ENCODE measurements at places on chromosomes 3 and 15.

DNA sequence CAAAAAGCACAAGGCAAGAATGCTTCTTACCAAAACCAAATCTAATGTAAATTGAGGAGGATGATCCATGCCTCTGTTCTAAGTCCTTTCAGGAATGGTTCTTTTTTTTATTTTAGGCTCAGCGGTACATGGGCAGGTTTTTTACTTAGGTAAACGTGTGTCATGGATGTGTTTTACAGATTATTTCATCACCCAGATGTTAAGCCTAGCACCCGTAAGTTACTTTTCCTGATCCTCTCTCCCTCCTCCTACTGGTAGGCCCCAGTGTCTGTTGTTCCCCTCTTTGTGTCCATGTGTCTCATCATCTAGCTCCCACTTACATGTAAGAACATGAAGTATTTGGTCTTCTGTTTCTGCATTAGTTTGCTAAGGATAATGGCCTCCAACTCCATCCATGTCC is 289.2 kb upstream of the THBS1 start:
- no peak overlapping the region for H3K27ac ChIP-seq
- no peaks in the 10 kb centered on the region for H3K27me3 ChIP-seq
- peaks cover 26% of the 10 kb centered on the region for H3K4me1 ChIP-seq
- H3K36me3 ChIP-seq = no peaks in the 10 kb centered on the region
- no peak overlapping the region for H3K4me3 ChIP-seq

DNA sequence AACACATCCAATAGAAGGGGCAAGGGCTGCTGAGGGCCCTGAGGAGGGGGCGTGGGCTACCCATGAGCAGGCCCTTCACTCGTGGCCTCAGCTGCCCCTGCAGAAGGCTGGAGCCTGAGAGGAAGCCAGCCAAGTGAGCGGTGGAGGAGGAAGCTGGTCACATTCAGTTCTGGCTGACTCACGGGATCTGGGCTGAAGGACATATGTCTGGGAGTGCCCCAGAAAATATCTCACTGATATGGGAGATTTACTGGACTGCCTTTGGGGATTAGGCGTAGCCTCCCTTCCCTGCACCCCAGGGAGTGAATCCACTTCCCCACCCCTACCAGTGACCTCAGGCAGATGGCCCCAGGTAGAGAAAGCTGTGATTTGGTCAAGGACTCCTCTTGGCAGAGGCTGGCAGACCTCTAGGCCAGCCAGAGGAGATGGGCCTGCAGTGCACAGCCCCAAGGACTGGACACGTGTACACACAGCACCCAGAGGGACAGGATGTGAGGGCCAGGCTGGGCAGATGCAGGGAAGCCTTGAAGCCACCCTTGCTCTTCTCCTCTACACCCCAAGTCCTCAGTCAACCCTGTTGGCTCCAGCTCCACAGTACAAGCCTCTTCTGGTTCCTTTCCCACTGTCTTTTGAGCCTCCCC is 14.2 kb upstream of the ANKDD1A start:
- H3K4me3 ChIP-seq = no peak overlapping the region
- H3K27ac ChIP-seq = peak overlapping the region; percentile 54
- peak; percentile 76 for DNase-seq
- H3K4me1 ChIP-seq = peaks cover 44% of the 10 kb centered on the region
- H3K36me3 ChIP-seq = no peaks in the 10 kb centered on the region

GRCh38 chr3:18389108-18389733 is 35.9 kb downstream of the SATB1 start:
- H3K4me1 ChIP-seq = no peaks in the 10 kb centered on the region
- H3K27me3 ChIP-seq = no peaks in the 10 kb centered on the region

DNA sequence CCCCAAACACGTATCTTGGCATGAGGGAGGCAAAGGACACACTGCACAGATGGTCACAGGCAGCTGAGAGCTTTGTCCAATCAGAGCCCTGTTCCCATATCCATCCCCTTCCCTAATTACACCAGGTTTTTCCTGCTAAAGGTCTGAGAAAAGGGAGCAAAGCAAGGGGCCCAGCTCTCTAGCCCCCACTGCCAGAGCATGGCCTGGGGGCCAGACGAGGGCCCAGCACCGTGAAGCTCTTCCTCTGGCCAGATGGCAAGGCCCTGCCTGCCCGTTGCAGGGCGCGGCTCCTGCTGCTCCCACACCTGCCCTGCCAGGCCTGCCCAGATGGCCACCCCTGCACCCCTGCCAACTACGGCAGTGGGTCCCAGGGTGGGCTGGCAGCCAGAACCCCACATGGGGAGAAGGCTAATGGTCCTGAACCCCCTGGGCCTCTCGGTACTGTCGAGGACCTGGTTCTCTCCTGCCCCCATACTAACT is 3.2 kb downstream of the SHF start:
- DNase-seq = no peak
- peaks cover under 1% of the 10 kb centered on the region for H3K27me3 ChIP-seq
- H3K4me1 ChIP-seq = peaks cover 6% of the 10 kb centered on the region
- H3K36me3 ChIP-seq = no peaks in the 10 kb centered on the region
- no peak overlapping the region for H3K4me3 ChIP-seq

- H3K36me3 ChIP-seq = no peaks in the 10 kb centered on the region
- H3K4me1 ChIP-seq = no peaks in the 10 kb centered on the region
- no peak overlapping the region for H3K27ac ChIP-seq
- DNase-seq = peak; percentile 83
Observed at GRCh38 chr3:14216257-14217048, 37.8 kb downstream of the LSM3 start.

DNA sequence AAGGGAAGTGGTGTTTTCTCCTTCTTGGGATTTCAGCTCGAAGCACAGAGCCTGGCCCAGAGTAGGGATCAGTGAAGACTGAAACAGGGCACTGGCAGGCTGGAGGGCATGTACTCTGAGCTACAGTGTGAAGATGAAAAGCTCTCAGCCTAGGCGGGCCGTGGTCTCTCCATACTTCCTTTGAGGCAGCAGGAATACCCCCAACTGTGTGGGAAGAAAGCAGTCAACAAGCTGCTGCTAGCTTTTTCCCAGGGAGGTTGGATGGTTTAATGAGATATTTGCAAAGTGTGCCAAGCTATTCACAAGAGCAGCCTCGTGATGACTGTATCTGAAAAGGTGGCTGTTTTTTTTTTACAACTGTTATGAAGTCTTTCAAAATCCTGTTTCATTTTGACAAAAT is 47.2 kb downstream of the NMNAT3 start:
- H3K4me1 ChIP-seq = no peaks in the 10 kb centered on the region
- no peak overlapping the region for H3K4me3 ChIP-seq
- H3K36me3 ChIP-seq = no peaks in the 10 kb centered on the region

GRCh38 chr3:25652921-25653320 is 11.8 kb downstream of the TOP2B start:
- no peaks in the 10 kb centered on the region for H3K4me1 ChIP-seq
- no peaks in the 10 kb centered on the region for H3K27me3 ChIP-seq
- no peak overlapping the region for H3K4me3 ChIP-seq

- no peak overlapping the region for H3K4me3 ChIP-seq
- H3K4me1 ChIP-seq = no peaks in the 10 kb centered on the region
- H3K27me3 ChIP-seq = no peaks in the 10 kb centered on the region
- H3K27ac ChIP-seq = no peak overlapping the region
- no peaks in the 10 kb centered on the region for H3K36me3 ChIP-seq
Observed at GRCh38 chr15:83462026-83462425, 14.9 kb downstream of the SH3GL3 start.

DNA sequence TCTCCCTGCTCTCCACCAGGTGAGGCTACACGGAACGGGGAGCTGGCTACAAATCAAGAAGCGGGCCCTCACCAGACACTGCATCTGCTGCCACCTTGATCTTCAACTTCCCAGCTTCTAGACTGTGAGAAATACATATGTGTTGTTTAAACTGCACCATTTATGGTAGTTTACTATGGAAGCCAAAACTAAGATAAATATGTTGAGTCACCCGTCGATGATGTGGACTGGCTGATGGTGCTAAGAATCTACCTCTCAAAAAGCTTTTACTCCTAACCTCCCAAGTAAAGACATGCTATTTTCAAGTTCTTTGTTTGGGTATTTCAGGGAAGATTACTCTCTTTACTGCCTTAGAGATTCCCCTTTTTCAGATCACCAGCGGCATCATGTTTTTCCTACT is 110.9 kb downstream of the VGLL3 start:
- H3K27ac ChIP-seq = no peak overlapping the region
- DNase-seq = no peak
- H3K4me1 ChIP-seq = no peaks in the 10 kb centered on the region
- no peaks in the 10 kb centered on the region for H3K27me3 ChIP-seq

GRCh38 chr3:134824791-134825190 is 29.7 kb downstream of the EPHB1 start:
- H3K36me3 ChIP-seq = no peaks in the 10 kb centered on the region
- DNase-seq = no peak
- H3K27me3 ChIP-seq = no peaks in the 10 kb centered on the region
- no peaks in the 10 kb centered on the region for H3K4me1 ChIP-seq

DNA sequence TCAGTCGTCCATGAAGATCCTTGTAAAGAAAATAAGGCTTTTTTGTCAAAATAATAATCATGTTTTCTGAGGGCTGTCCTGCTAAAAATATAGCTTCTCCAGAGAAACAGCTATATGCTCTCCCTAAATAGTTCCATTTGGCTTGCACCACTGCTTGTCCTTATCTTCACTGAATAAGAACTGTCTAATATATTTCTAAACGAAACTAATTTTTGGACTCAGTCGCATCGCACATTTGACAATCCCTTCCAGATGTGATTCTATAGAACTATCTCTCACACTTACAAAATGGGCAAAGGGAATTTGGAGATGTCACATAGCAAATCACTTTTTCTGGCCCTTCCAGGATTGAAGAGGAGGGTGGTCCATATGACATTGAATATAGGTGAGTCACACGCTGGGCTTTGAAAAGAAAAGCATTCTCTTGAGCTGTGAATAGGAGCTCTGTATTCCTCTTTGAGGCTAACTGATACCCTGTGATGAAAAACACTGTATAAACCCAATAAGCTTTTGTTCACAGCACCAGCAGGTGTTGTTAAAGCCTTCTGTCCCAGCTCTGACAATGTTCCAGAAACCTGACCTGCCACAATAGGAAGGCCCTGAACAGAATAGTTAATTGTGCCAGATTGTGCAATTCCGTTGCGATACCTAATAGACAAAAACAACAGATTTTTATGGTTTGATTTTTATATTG is 1144.2 kb downstream of the ROBO2 start:
- no peaks in the 10 kb centered on the region for H3K4me1 ChIP-seq
- no peak overlapping the region for H3K4me3 ChIP-seq
- no peaks in the 10 kb centered on the region for H3K36me3 ChIP-seq
- H3K27me3 ChIP-seq = no peaks in the 10 kb centered on the region
- no peak for DNase-seq

GRCh38 chr15:57079931-57080620 is 161.6 kb downstream of the TCF12 start:
- H3K4me1 ChIP-seq = peaks cover 32% of the 10 kb centered on the region
- H3K4me3 ChIP-seq = no peak overlapping the region
- H3K36me3 ChIP-seq = no peaks in the 10 kb centered on the region
- H3K27me3 ChIP-seq = no peaks in the 10 kb centered on the region
- DNase-seq = no peak
- H3K27ac ChIP-seq = no peak overlapping the region

GRCh38 chr3:153162513-153163392 is 727 bp downstream of the RAP2B start:
- peaks cover 2% of the 10 kb centered on the region for H3K36me3 ChIP-seq
- peak; percentile 58 for DNase-seq
- H3K4me1 ChIP-seq = peaks cover 33% of the 10 kb centered on the region

GRCh38 chr3:109897734-109898133 is 560.4 kb upstream of the DPPA4 start:
- DNase-seq = no peak
- no peaks in the 10 kb centered on the region for H3K36me3 ChIP-seq
- no peak overlapping the region for H3K27ac ChIP-seq
- no peaks in the 10 kb centered on the region for H3K27me3 ChIP-seq

DNA sequence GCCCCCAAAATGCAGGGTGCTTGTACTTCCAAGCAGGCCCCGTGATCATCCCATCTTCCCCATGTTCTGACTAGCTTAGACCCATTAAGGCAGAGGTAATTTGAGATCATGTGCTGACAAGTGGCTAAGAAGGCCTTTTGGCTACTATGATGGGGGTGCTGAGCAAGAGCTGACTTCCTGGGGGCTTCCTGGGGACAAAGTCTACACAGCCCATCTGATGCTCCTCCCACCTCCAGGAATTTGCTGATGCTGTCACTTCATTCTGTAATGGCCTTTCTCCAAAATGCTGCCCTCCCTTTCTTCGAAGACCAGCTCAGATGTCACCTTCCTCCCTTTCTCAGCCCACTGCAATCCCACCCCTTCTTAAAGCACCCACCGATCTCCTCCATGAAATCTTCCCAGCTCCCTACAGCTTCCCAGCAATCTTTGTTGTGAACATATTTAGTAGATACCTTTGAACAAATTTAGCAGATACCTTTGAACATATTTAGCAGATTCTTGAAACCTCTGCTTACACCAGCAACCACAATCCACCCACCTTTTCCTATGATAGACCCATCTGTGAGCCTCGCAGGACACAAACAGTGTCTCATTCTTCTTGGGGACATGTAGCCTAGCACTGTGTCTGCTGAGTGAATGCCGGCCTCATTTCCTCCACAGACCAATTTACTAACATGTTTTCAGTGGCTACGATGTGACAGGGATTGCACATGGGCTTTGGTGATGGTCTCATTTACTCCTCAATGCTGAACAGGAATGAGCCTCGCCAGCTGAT is 223.3 kb downstream of the EPHB1 start:
- DNase-seq = no peak
- H3K36me3 ChIP-seq = no peaks in the 10 kb centered on the region
- no peaks in the 10 kb centered on the region for H3K27me3 ChIP-seq
- no peak overlapping the region for H3K4me3 ChIP-seq
- H3K4me1 ChIP-seq = no peaks in the 10 kb centered on the region

DNA sequence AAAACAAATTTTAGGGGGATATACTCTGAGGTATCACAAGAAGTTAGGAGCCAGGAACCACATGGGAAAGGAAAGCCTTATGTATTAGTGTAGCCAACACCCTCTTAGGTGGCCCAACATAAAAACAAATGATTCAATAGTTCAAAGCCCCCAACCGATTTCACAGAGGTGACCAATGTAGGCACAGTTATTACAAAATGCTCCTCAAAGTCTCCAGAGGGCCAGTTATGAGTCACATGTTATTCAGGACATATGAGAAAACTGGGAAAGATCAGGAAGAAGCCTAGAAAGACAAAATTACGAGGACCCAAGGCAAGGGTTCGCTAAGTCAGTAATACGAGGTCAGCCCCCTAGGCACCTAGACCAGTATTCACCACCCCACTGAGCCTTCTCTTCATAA is 29.9 kb upstream of the FBN1 start:
- H3K27me3 ChIP-seq = no peaks in the 10 kb centered on the region
- H3K27ac ChIP-seq = no peak overlapping the region
- peaks cover 3% of the 10 kb centered on the region for H3K4me1 ChIP-seq
- no peaks in the 10 kb centered on the region for H3K36me3 ChIP-seq

Data from endothelial cell of umbilical vein (primary cell).